ENCODE measurements at places on chromosomes 12 and 14.
A peak's percentile ranks its signal among the peaks of the same experiment; 100 is the strongest.

GRCh38 chr14:56205881-56206280 is 87.7 kb downstream of the PELI2 start:
- no peak for DNase-seq

GRCh38 chr12:104959335-104959841 is 1.3 kb upstream of the SLC41A2 start:
- DNase-seq, result no peak

- no peak for DNase-seq
Measured at GRCh38 chr12:122894193-122895121, 1.5 kb downstream of the VPS37B start.

GRCh38 chr12:98733667-98734350 is 88.7 kb downstream of the APAF1 start:
- DNase-seq, result no peak

DNA sequence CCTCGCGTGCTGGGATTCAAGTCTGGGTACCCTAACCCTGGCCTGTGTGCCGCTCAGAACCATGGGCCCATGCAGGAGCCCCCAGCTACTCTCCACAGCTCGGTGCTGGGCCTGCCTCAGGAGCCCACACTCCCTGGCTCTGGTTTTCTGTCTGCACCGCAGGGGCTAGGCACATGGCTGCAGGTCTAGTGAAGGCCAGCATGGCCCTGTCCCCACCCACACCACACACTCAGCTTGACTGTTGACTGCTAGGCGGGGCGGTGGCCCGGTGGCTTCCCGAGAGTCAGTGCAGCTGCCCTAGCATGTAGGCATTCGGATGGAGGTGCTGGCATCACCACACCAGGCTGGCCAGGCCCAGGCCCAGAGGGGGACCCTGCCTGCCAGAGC is 7.9 kb downstream of the INF2 start:
- DNase-seq, result no peak

GRCh38 chr12:6784296-6784695 is 5.0 kb upstream of the CD4 start:
- DNase-seq, result no peak

- no peak for DNase-seq
Measured at GRCh38 chr12:3367750-3368444, 123.1 kb upstream of the PRMT8 start.

- peak; percentile 5 for DNase-seq
Measured at GRCh38 chr12:113591480-113591974, 119.9 kb upstream of the LHX5 start.

- no peak for DNase-seq
Measured at GRCh38 chr14:28373721-28374120, 392.9 kb upstream of the FOXG1 start.

DNA sequence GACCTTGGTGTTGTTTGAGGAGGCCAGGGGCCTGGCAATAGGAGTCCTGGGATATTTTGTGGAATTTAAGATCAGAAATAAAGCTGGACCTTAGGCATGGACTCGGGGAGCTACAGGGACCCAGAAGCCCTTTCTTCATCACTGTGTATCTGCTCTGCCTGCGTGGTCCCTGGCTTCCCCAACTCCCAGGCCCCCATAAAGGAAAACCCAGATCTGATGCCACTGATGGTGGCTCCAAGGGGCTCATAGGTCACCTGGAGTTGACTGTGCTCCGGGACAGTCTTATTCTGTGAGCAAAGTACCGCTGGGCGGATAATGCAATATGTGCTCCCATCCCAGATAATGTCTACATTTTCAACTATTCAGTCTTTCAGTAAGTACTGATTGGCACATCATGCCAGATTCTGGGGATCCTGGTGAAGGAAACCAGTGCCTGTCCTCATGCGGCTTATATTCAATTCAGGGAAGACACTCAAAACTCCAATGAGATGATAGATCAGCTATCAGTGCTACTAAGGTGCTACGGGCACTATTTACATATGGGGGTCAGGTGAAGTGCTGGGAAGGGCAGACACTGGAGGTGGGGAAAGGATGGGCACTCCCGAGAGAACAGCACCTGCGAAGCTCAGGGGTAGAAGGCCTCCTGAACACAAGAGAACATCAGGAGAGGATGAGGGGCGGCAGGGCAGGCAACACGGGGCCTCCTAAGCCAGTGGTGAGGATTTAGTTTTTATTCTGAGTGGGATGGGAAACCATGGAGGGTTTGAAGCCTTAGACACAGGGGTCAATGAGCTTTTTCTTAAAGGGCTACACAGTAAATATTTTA is 5.5 kb upstream of the SELPLG start:
- DNase-seq, result no peak
